Thoracic aorta (tissue), 2 donors: ENCODE measurements at places on chromosomes 5 and 9. TPM values are rescaled to one million over a fixed set of nuclear protein-coding genes. Genes with fewer than 3 reads are reported as not detected.

PCDHA9 gene
- total RNA-seq, result 0.35 TPM

MYMK gene
- not detected for total RNA-seq

UGT3A1 gene
- total RNA-seq, result not detected

PCDHGA12 gene
- 16.2 TPM for total RNA-seq

- no peak for DNase-seq
Observed at GRCh38 chr9:110048976-110049698, 158.8 kb downstream of the C9orf152 start.

DNA sequence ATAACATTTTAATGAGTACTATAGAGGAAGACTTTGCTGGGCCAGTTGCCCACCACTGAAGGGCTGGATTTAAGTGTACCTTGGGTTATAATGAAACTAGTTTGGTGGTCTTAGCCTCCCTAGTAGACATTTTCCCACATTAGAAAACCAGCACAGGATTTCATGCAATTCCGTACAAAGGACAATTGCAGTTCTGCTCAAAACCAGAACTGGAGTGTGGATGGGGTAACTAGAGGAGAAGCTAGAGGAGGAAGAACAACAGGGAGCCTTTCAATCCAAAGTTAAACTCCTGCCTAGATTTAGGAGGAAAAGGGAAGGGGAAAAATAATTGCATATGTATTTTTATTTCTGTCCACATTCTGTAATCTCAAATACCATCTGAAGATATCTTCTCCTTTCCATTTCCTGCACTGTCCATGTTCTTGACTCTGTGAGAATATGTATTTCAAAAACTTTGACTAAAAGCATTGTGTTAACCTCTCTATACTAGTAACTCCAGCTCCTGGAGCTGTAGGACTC is 97.5 kb upstream of the SSBP2 start:
- DNase-seq, result no peak

- no peak for DNase-seq
Observed at GRCh38 chr5:98816582-98817222, 43.2 kb downstream of the RGMB start.

- DNase-seq, result no peak
Observed at GRCh38 chr5:130111746-130112145, 207.5 kb downstream of the CHSY3 start.

GRCh38 chr9:87792831-87793288 is 66.9 kb downstream of the CTSL start:
- DNase-seq, result peak; percentile 18

DNA sequence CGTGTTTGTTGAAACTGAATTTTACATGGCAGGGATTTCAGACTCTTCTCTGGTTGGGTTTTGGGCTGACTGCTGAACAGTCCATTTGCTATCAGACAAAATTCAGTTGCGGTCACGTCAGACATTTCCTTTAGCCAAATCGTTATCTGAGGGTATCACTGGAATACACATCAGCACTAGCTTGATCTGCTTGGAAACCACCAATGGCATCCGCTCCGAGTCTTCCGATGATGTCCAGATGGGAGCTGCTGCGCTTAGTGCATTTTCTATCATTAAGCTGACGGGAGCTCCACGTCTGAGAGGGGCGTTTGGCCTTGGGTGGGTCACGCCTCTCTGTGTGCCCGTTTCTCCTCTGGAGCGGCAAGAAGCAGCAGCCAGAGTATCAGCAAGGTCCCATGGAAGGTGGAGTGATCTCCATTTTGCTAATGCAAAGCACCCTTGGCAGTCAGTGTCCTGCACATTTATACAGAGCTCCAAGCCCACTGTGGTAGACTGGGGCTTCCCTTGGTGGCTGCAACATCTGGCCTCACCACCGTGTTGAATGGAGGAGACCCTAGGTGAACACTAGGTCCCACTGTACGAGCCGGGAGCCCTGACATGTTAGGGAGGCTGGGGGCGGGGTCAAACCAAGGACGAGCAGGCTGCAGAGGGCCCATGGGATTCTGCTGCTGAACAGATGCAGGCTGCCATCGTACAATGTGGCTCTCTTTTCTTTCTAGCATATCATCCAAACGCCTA is 134.6 kb upstream of the PHYKPL start:
- no peak for DNase-seq

- DNase-seq, result no peak
Observed at GRCh38 chr5:180233729-180234128, 24.7 kb upstream of the RASGEF1C start.

- DNase-seq, result no peak
Observed at GRCh38 chr5:59956130-59956783, 62.7 kb upstream of the PDE4D start.
